ENCODE measurements at places on chromosomes 2 and 18.

DNA sequence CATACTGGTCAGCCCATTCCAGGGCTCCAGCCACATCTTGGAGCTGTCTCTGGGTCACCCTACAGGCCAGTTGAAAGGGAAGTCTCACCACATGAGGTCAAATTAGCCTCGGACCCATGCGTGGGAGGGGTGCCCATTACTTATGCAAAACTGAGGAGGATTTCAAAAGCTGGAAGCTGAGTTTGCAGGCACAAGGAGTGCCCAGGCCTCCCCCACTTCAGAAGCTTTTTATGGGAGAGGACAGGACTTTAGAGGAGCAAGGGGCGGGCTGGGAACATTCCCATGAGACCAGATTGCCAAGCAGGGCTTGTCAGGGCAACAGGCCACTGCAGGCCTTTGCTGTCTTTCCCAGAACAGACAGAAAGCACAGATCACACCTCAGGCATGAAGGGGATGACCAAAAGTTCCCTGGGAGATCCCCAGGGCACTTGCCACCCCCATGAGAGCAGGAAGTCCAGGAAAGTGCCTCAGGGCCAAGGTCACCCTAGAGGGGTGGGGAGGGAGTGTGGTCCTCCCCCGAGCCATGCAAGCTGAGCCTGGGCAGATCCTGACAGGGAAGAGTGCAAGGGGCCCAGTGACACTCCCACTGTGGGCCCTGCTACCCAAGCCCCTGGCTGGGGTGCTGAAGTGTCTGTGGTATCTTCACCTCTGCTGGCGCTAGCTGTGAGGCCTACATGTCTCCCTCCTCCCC is 267.7 kb downstream of the BCL11A start:
- no peak for DNase-seq

- no peak for DNase-seq
Measured at GRCh38 chr2:12890066-12890465, 173.3 kb downstream of the TRIB2 start.

DNA sequence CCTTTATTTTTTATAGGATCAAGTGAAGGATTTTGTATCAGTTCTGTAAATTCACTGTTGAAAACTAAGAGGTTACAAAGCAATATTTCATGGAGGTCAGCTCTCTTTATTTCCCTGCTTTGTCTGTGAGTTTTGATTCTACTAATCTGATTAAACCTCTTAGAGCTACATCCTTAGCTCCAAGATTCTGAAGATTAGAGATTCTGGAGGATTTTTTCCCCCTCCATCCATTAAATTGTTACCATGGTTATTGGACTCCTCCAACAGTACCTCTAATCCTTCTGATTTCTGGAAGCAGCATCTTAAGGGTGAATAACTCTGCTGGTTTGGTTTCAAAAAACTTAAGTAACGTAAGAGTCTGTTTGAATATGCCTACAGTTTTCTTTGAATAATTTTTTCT is 110.0 kb downstream of the TANC1 start:
- no peak for DNase-seq

- no peak for DNase-seq
Measured at GRCh38 chr2:217147818-217148217, 288.0 kb upstream of the TNP1 start.

- DNase-seq = no peak
Measured at GRCh38 chr2:142045641-142046040, 85.2 kb downstream of the LRP1B start.

- DNase-seq = no peak
Measured at GRCh38 chr2:171807831-171808393, 86.1 kb downstream of the SLC25A12 start.

GRCh38 chr2:67374481-67374880 is 22.7 kb upstream of the ETAA1 start:
- no peak for DNase-seq

DNA sequence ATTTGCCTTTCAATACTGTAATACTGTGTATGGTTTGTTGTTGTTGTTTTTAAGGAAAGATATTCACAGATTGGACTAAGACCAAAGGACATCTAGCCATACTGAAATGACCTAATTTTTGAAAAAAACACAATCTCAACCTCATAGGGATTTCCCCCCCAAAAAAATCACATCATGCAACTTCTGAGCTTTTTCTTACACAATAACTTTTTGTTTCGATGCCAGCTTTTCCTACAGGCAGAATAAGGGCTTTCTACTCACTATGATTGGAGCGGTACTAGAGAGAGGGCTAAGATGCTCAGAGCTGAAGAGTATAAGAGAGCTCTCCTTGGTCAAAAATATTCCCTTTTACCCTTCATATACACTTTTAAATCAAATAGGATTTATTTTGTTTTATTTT is 32.4 kb upstream of the SLC3A1 start:
- DNase-seq = no peak

- no peak for DNase-seq
Measured at GRCh38 chr2:151817929-151818328, 10.3 kb downstream of the ARL5A start.

DNA sequence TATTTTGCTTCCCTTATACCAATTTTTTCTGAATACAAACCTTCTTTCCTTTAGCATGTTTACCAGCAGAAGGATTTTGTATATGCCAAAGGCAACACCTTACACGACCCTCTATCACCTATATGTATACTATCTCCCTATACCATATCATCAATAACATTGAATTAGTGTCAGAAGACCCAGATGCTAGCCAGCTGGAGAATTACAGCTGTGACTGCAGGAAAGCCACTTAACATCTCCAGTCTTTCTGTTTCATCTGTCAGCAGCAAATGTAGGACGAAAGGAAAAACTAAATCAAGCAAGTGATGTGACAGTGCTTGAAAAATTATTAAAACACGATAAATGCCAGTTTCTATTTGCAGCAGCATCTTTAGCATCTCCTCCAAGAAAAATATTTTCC is 193.7 kb downstream of the STK39 start:
- no peak for DNase-seq

GRCh38 chr2:210443527-210443926 is 33.0 kb downstream of the LANCL1 start:
- DNase-seq = no peak

GRCh38 chr2:54678719-54679118 is 44.7 kb upstream of the EML6 start:
- no peak for DNase-seq

GRCh38 chr2:222709191-222709891 is 37.9 kb downstream of the MOGAT1 start:
- DNase-seq = peak; percentile 79

- DNase-seq = no peak
Measured at GRCh38 chr2:10462178-10463083, 14.3 kb upstream of the ODC1 start.

DNA sequence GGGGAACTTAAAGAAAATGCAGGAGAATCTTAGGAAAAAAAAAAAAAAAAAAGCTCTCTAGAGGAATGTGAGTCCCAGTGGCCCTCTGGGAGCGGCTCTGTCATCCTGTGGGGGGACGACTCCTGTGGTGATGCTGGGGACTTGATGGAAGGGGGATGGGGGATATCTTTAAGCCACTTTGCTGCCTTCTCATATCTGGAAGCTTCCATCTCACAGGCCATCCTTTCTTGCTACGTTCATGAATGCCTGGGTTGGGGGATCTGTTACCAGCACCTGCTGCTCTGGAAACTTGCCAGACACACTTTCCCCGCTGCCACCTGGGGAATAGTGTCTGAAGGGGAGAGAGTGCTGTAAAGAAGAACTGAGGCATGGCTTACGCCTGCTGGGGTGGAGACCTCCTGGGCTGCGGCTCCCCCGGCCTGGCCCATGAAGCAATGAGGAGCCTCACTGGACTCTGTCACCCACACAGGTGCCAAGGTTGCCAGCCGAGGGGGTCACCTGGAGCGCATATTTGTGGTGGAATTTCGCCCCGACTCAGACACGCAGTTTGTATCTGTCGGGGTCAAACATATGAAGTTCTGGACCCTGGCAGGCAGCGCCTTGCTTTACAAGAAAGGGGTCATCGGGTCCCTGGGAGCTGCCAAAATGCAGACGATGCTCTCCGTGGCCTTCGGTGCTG is 92.8 kb downstream of the RTN4 start:
- no peak for DNase-seq

DNA sequence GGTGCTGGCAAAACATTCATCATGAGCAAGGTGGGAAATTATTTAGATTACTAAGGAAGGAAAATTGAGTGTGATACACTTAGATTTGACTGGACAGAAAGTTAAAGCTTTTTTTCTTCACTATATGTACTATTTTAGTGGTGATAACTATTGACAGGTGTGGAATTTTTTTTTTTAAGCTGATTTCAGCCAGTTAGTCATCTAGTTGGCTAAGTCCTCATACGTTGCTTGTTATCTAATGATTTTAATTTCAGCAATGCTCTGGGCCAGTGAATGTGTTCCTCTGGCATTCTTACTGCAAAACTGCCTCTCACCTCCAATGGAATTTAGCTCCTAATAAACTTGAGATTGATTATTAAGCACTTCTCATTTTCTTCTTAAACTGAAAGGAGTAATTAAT is 1223.2 kb upstream of the ACVR2A start:
- no peak for DNase-seq

- no peak for DNase-seq
Measured at GRCh38 chr2:33021542-33022227, 74.9 kb downstream of the LTBP1 start.

GRCh38 chr2:29119211-29119610 is 4.0 kb downstream of the CLIP4 start:
- DNase-seq = no peak

- no peak for DNase-seq
Measured at GRCh38 chr18:22980394-22980793, 47.3 kb downstream of the RBBP8 start.

DNA sequence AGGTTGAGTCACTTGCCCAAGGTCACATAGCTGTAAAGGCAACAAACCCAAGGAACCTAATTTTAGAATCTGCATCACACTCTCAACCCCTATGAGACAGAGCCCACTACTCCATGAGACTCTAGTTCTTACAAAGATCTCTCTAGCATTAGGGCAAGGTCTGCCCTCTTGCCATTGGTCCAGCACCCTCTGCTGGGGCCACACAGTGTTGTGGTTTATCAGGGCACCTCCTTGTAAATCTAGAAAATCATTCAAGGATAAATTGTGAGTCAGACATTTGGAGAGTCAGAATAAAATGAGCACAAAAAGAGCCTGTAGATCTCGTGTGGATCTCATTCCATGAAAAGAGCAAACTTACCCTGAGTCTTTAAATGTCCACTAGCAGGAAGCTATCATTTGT is 91.2 kb downstream of the SLC8A1 start:
- no peak for DNase-seq

DNA sequence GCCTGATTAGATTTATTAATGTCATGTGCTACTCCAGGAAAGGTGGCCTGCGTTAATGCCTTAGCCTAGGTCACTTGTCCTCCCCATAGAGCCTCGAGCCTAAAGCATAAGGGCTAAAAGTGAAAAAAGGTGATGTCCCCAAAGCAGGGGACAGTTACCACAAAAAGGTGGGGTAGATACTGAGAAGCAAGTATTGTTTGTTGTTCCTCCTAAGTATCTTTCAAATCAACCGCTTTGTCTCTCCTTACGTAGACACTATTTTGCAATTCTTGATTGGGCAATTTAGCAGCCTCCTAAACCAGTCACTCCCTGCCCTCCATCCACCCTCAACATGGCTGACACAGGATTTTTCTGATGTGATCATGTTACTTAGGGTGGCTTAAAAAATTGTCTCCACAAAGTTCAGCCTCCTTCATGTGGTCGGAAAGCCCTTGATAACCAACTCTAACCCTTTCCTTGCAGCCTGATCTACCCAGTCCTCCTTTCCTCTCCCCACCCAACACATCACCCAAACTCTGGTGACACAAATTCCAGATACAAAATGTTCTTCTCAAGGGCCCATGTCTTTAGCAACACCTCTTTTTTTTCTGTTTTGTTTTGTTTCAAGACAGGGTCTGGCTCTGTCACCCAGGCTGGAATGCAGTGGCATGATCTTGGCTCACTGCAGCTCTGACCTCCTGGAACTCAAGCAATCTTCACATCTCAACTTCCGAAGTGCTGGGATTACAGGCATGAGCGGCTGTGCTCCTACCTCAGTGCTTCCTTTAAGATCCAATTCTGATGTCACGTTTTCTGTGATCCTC is 6.9 kb downstream of the INHA start:
- no peak for DNase-seq

DNA sequence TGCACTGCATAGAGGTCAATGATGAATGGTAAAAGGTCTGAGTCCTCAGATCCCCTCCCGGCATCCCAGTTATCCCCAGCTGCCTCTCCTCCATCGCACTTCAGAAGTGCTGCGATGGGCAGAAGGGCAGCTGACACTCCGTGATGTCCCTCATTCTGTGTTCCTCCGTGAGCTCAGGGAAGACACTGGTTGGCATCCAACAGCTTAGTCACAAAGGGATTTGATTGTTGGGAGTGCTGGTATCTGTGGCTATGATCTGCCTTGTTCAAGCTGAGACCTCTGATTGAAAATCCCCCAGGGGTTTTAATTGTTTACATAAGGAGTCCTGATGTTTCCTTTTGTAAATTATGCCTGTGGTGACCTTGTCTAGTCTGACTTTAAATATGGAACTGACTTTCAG is 19.0 kb upstream of the SAG start:
- no peak for DNase-seq
